ENCODE measurements at places on chromosomes 2 and 18. TPM values are rescaled to one million over a fixed set of nuclear protein-coding genes. Genes with fewer than 3 reads are reported as not detected.

C18orf54 gene
- 1.1 TPM for total RNA-seq

VIL1 gene
- not detected for total RNA-seq

DNA sequence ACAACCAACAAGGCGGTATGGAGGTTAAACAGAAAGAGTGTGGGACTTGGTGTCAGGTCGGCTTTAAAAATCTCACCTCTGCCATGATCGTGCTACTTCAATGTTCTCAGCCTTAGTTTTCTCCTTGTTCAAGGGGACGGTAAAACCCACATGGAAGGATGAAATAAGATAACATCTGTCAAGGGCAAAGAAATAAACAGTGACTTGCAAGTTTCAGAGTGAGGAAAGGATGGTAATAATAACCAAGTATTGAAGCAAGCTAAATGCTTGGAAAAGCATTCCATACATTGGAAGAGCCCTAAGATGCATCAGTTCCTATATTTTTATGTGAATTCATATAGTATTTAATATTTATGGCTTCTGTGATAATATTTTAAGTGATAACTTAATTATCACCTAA is 29.8 kb upstream of the LMAN1 start:
- H3K36me3 ChIP-seq: no peaks in the 10 kb centered on the region
- no peaks in the 10 kb centered on the region for H3K4me1 ChIP-seq
- no peak overlapping the region for H3K27ac ChIP-seq
- no peak overlapping the region for H3K4me3 ChIP-seq

GRCh38 chr2:196479350-196479749 is 160.2 kb upstream of the CCDC150 start:
- H3K4me1 ChIP-seq: no peaks in the 10 kb centered on the region
- H3K27me3 ChIP-seq: no peaks in the 10 kb centered on the region
- no peak overlapping the region for H3K27ac ChIP-seq
- no peak for DNase-seq
- H3K4me3 ChIP-seq: no peak overlapping the region

RAPGEF4 gene
- 3.7 TPM for total RNA-seq

GRCh38 chr18:54957296-54957832 is 1.9 kb downstream of the CCDC68 start:
- H3K27ac ChIP-seq: no peak overlapping the region
- DNase-seq: peak; percentile 10
- H3K4me3 ChIP-seq: no peak overlapping the region
- H3K27me3 ChIP-seq: peaks cover 4% of the 10 kb centered on the region
- no peaks in the 10 kb centered on the region for H3K36me3 ChIP-seq
- H3K4me1 ChIP-seq: peaks cover 5% of the 10 kb centered on the region

DNA sequence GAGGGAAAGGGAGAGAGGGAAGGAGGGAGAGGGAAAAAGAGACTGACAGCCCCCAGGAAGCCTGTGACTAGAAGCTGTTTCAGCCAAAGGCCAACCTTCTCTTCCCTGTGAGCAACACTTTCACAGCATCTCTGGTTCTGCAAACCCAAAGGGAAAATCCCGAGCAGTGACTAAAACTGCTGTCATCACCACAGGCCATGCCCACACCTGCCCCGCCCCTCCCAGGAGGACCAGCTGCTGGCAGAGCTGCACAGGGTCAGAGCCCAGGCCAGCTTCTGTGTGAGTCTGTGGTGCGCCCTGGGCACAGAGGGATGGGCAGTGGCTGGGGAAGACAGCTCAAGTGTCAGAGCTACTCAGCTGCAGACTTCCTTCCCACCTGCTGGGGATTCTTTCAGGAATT is 64.9 kb upstream of the OTOS start:
- no peak for DNase-seq
- H3K27me3 ChIP-seq: no peaks in the 10 kb centered on the region
- H3K36me3 ChIP-seq: no peaks in the 10 kb centered on the region
- H3K4me1 ChIP-seq: no peaks in the 10 kb centered on the region
- no peak overlapping the region for H3K4me3 ChIP-seq
- H3K27ac ChIP-seq: no peak overlapping the region

- no peaks in the 10 kb centered on the region for H3K27me3 ChIP-seq
- no peak overlapping the region for H3K4me3 ChIP-seq
- H3K27ac ChIP-seq: no peak overlapping the region
- peaks cover 22% of the 10 kb centered on the region for H3K4me1 ChIP-seq
- no peaks in the 10 kb centered on the region for H3K36me3 ChIP-seq
Observed at GRCh38 chr2:42074661-42075060, 26.8 kb downstream of the PKDCC start.

- no peaks in the 10 kb centered on the region for H3K27me3 ChIP-seq
- DNase-seq: no peak
- no peak overlapping the region for H3K4me3 ChIP-seq
- no peak overlapping the region for H3K27ac ChIP-seq
- peaks cover 31% of the 10 kb centered on the region for H3K4me1 ChIP-seq
Observed at GRCh38 chr2:24981411-24982136, 9.8 kb upstream of the DNAJC27 start.

DNA sequence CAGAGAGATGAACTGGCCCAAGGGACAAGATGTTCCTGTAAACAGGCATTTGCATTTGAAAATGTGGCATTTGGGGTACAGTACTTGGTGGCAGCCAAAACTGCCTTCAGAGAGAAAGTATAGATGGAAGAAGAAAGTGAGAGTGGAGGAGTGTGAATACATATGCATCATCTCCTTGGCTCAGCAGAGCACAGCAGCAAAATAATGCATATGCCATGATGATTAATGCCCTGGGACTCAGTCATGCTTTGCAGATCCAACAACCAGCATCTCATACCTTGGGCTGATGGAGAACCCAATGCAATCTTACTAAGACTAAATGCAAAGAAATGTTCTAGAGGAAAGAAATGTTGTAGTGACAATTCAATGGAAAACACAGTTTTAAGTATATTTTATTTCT is 29.7 kb upstream of the CYTIP start:
- DNase-seq: no peak
- H3K4me3 ChIP-seq: no peak overlapping the region
- no peaks in the 10 kb centered on the region for H3K27me3 ChIP-seq
- H3K36me3 ChIP-seq: no peaks in the 10 kb centered on the region
- H3K27ac ChIP-seq: no peak overlapping the region

TRIM43B gene
- total RNA-seq: not detected

- H3K36me3 ChIP-seq: no peaks in the 10 kb centered on the region
- no peaks in the 10 kb centered on the region for H3K4me1 ChIP-seq
- DNase-seq: no peak
- no peaks in the 10 kb centered on the region for H3K27me3 ChIP-seq
- H3K27ac ChIP-seq: no peak overlapping the region
- H3K4me3 ChIP-seq: no peak overlapping the region
Observed at GRCh38 chr18:65547046-65547445, 203.8 kb upstream of the CDH7 start.

DOK6 gene
- 1.4 TPM for total RNA-seq

RNMT gene
- 20.8 TPM for total RNA-seq

GALNT14 gene
- total RNA-seq: 0.80 TPM

DNA sequence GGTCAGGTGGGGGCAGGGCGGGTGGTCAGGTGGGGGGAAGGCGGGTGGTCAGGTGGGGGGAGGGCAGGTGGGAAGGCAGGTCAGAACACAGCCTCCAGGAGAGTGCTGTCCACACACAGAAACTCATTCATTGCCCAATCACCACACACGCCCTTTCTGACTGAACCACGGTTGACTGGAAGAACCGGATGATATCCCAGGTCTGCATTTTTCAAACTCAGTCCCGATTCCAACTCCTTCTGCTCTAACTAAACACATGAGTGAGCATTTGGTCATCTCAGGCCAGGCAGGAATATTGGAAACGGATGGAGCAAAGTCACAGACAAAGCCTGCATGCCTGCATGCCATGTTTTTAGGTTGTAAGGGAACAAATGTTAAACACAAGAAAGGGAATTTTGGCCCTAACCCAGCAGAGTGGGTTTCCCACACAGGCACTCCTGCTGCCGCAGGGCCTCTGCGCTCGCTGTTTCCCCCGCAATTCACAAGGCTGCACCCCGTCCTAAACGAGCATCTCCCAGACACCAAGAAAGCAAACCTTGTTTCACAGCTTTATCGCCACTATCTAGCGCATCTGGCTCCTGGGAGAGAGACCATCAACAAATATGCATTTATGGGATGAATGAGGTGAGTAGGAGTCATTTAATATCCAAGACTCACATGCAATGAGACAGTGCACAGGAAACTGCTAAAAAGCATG is 100.1 kb downstream of the ZNF516 start:
- no peaks in the 10 kb centered on the region for H3K27me3 ChIP-seq
- DNase-seq: no peak
- no peak overlapping the region for H3K4me3 ChIP-seq
- no peaks in the 10 kb centered on the region for H3K36me3 ChIP-seq
- peaks cover 44% of the 10 kb centered on the region for H3K4me1 ChIP-seq
- no peak overlapping the region for H3K27ac ChIP-seq

- no peak for DNase-seq
- H3K4me1 ChIP-seq: no peaks in the 10 kb centered on the region
- H3K36me3 ChIP-seq: peaks cover 19% of the 10 kb centered on the region
- no peaks in the 10 kb centered on the region for H3K27me3 ChIP-seq
- no peak overlapping the region for H3K27ac ChIP-seq
Observed at GRCh38 chr2:200393191-200393590, 86.7 kb downstream of the SPATS2L start.

- no peak overlapping the region for H3K27ac ChIP-seq
- H3K4me3 ChIP-seq: no peak overlapping the region
- H3K27me3 ChIP-seq: no peaks in the 10 kb centered on the region
- peaks cover 16% of the 10 kb centered on the region for H3K4me1 ChIP-seq
- DNase-seq: no peak
- H3K36me3 ChIP-seq: no peaks in the 10 kb centered on the region
Observed at GRCh38 chr2:219637842-219638185, 10.4 kb downstream of the SLC4A3 start.

DNA sequence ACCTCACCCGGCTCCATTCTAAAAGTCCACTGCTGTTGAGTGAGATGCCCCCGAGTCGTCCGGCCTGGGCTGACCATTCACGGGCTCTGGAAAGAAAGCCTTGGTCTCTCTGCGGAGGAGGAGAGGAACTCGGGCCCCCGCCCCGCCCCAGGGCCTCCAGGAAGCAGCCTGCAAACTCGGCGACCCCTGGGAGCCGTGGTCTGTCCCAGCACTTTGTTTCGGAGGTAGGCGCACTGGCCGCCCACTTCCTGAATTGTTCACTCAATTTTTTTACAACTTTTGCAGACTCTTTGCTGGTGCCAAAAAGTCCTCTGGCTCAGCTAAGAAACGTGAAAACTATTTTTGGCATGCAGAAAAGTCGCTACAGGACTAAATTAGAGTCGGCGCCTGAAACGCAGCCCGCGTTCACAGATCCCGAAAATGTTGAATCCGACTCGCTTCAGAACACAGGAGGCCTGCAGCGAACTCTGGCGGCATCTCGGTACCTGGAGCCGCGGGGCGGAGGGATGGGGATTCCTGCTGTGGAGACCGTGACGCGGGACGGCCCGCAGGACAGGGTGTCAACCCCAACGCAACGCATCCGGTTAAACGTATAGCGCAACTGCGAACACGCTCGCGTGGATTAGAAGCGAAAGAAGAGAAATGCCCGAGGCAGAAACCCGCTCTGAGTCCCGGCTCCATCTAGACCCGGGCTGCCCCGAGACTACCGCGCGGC is 1.5 kb downstream of the PXDN start:
- H3K4me1 ChIP-seq: peaks cover 30% of the 10 kb centered on the region
- peak; percentile 95 for DNase-seq
- H3K36me3 ChIP-seq: no peaks in the 10 kb centered on the region

GRCh38 chr2:240229603-240230235 is 89.3 kb upstream of the OTOS start:
- DNase-seq: no peak
- peaks cover 15% of the 10 kb centered on the region for H3K4me1 ChIP-seq
- H3K36me3 ChIP-seq: no peaks in the 10 kb centered on the region
- no peak overlapping the region for H3K27ac ChIP-seq

GRCh38 chr18:45687621-45688020 is 36.4 kb upstream of the SLC14A1 start:
- H3K27ac ChIP-seq: no peak overlapping the region
- DNase-seq: no peak
- H3K27me3 ChIP-seq: no peaks in the 10 kb centered on the region

GRCh38 chr2:169982929-169983328 is 155.7 kb downstream of the UBR3 start:
- H3K27me3 ChIP-seq: no peaks in the 10 kb centered on the region
- no peak for DNase-seq
- peaks cover 22% of the 10 kb centered on the region for H3K36me3 ChIP-seq
- no peak overlapping the region for H3K4me3 ChIP-seq
- H3K4me1 ChIP-seq: no peaks in the 10 kb centered on the region

GRCh38 chr18:21741562-21742314 is 1.1 kb downstream of the MIB1 start:
- H3K4me3 ChIP-seq: peak overlapping the region; percentile 100
- H3K27me3 ChIP-seq: no peaks in the 10 kb centered on the region
- H3K4me1 ChIP-seq: peaks cover 16% of the 10 kb centered on the region
- no peak for DNase-seq
- H3K27ac ChIP-seq: peak overlapping the region; percentile 99
- H3K36me3 ChIP-seq: no peaks in the 10 kb centered on the region

GRCh38 chr2:230690439-230690838 is 22.2 kb upstream of the CAB39 start:
- no peak overlapping the region for H3K27ac ChIP-seq
- H3K4me3 ChIP-seq: no peak overlapping the region
- no peaks in the 10 kb centered on the region for H3K27me3 ChIP-seq

- H3K27me3 ChIP-seq: no peaks in the 10 kb centered on the region
- no peak for DNase-seq
- H3K4me3 ChIP-seq: no peak overlapping the region
- peaks cover 22% of the 10 kb centered on the region for H3K4me1 ChIP-seq
- no peaks in the 10 kb centered on the region for H3K36me3 ChIP-seq
Observed at GRCh38 chr18:77012806-77013541, 119.6 kb downstream of the MBP start.

DNA sequence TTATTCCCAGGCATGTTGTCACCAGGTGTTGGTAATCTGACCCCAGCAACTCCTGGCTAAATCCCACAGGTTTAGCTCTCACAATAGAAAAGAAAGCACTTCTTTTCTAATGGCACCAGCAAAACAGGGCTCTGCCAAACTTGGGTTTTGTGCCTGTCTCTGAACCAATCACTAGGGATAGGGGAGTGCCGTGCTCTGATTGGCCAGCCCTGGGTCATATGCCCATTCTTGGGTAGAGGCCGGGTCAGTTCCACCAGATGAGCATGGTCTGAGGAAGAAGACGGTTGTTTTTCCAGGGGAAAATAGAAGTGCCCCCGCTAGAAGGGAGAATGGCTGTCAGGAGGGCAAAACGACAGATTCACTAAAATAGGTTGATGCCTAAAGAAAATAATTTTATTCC is 14.7 kb downstream of the CDK15 start:
- no peak overlapping the region for H3K4me3 ChIP-seq
- no peaks in the 10 kb centered on the region for H3K27me3 ChIP-seq
- no peaks in the 10 kb centered on the region for H3K36me3 ChIP-seq
- no peak overlapping the region for H3K27ac ChIP-seq
- no peaks in the 10 kb centered on the region for H3K4me1 ChIP-seq

GRCh38 chr2:238427435-238428162 is 872 bp downstream of the ASB1 start:
- DNase-seq: no peak
- peak overlapping the region; percentile 88 for H3K27ac ChIP-seq
- H3K36me3 ChIP-seq: peaks cover 6% of the 10 kb centered on the region
- no peaks in the 10 kb centered on the region for H3K27me3 ChIP-seq

DNA sequence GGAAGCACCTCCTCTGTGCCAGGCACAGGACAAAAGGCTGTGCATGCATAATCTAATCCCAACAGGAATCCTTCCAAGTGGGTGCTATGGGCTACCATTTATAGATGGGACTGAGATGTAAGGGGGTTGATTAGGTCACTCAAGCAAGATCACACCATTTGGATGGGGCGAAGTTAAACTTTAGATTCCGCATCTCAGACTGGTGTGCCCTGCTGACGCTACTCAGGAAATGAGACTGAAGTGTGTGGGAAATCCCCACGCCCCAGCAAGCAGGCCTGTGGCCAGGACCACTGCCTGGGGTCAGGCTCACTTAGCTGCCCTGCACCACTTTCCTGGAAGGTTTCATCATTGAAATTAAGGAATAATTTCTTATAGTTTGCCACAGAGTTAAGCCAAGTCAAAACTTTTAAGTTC is 70.5 kb upstream of the PPP1CB start:
- no peak for DNase-seq
- H3K27ac ChIP-seq: peak overlapping the region; percentile 83
- peaks cover 54% of the 10 kb centered on the region for H3K4me1 ChIP-seq
- H3K27me3 ChIP-seq: no peaks in the 10 kb centered on the region

All from esophagus muscularis mucosa (tissue), 4 donors.